Ecto neural progenitor cell (in vitro differentiated cells): ENCODE measurements at places on chromosomes 7 and 10.
A peak's percentile ranks its signal among the peaks of the same experiment; 100 is the strongest.

DNA sequence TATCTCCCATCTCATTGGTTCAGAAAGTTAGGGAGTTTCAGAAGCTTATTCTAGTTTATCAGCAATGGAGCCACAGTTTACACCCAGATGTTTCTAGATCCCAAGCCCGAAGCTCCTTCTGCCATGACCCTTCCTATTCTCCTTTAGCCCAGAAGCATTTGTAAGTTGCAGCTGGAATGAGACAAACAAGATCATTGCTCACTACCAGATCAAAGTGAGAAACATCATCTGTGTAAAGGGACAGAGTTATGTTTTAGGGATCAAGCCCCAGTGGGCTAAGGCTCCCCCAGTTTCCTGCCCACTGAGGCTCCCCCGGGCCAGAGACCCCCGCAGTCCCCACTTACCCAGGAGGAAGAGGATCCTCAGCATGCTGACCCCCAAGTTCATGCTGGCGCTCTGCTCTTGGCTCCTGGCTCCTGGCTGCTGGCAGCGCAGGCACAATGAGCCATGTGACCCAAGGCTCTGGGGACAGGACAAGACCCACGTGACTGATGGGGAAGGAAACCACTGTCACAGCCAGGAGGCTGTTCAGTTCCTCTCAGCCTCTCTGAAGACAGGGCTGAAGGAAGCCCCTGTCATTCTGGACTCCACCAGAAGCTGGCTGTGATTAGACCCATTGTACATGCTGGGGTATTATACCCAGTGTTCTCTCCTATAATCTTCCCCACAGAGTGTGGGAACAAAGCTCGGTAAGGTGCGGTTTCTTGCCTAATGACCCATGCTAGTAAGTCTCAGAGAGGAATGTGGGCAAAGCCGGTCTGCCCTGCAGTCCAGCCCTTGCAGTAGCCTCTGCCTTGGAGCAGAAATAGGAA lies at the start of gene TMEM273:
TSS of gene TMEM273 (minus strand) at position 442 of the 812 bp plus-strand sequence. CDS start at position 387, 55 bp downstream.
- peak; percentile 46 for DNase-seq

DNA sequence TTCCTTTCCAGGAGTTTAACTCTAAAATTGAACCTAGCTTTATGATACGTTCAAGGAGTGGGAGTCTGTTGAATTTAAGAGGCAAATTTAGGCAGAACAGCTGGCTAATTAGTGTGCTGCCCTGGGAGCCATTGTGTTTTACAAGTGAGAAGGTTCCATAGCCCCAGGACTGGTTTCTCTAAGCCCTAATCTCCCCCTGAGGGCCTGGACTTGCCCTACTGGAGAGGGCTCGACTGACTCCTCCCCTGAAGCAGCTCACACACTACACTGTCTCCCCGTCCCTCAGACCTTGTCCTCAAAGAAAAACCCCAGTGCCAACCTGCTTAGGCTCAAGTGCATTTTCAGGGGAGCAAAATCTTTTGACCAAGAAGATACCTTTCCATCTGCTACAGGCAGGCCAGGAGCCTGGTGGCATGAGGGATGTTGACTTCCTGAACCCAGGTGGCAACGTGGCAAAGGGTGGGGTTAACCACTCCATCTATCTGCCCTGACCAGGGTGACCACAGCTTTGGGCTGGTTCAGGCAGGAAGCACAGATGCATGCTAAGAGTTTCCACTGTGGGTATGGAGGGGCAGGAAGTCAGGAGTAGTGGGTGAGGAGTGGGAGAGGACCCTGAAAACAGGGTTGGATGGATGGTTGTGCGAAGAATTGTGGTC lies 68.9 kb upstream of the CARD11 start:
- DNase-seq: peak; percentile 51

DNA sequence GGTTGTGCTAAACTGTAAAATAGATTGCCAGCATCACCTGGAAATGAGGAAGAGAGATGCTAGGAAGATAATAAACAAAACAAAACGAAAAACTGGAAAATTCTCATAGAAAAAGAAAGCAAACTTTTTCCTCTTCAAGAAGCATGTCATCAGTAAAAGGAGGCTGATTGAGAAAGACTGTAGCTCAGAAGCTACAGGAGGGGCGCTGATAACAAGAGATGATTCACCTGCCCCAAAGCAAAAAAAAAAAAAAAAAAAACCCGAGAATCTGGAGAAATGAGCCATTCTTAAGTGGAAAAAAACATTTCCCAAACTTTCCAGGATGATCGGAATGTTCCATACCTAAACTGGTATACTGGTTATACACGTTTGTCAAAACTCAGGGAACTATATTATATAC lies 130.5 kb upstream of the C1QL3 start:
- no peak for DNase-seq

DNA sequence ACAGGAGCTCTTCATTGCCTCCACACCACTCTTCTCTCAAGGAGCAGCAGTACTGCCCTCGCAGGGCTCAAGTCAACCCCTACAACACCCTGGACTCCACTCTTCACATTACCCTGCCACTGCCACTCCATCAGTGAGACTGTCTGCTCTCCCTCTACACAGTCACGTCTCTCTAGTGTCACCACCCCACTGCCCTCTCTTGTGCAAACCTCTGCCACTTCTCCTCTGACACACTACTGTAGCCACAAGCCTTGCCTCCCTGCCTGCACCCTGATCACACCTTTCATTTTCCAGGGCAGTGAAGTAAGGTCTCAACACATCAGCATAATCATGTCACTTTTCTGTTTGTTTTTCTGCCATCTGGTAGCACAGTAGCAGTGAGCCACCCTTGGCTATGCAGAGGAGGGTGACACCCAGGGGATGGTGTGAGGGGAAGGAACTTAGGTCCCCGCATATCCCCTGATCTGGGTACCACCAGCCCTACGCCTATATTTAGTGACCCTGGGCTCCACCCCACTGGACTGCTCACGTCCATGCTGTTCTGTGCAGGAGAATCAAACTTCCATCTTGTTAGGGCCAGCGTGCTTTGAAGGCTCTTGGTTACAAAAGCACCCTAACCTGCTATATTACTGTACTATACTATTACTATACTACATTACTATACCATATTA lies 1.6 kb downstream of the C10orf143 start:
- no peak for DNase-seq
